ENCODE measurements at places on chromosomes 5 and 9.

- peak; percentile 25 for DNase-seq
These were observed 99.6 kb upstream of the RAPGEF1 start for GRCh38 chr9:131839281-131840084.

DNA sequence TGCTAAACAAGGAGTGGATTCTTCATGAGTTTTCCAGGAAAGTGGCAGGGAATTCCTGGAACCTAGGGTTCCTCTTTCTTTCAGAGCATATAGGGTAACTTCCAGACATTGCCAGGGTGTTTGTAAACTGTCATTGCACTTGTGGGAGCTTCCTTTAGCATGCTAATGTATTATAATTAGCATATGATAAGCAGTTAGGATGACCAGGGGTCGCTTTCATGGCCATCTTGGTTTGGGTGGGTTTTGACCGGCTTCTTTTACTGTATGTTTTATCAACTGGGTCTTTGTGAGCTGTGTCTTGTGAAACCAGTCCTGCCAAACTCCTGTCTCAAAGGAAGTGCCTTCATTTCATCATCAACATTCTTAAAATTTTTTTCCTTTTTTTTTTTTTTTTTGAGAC, 11.9 kb upstream of the MELK start:
- DNase-seq, result no peak

DNA sequence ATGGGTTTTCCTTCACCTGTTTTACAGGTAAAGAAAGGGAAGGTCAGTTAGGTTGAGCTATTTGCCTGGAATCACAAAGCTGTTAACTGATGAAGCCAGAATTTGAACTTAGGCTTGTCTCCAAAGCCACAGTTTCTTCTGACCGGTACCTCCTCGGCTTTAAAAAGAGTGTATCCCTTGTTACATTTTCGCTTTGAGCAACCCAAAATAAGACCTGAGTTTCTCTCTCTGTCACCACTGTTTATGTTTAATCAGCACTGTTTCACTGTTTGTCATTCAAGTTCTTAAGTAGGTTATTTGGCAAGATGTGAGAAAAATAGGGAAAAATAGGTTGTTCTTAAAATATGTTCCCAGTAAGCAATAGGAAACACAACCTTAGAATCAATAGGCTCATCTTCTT, 84.6 kb downstream of the VCAN start:
- no peak for DNase-seq

- no peak for DNase-seq
These were observed 5.8 kb downstream of the NOXA1 start for GRCh38 chr9:137428841-137429545.

DNA sequence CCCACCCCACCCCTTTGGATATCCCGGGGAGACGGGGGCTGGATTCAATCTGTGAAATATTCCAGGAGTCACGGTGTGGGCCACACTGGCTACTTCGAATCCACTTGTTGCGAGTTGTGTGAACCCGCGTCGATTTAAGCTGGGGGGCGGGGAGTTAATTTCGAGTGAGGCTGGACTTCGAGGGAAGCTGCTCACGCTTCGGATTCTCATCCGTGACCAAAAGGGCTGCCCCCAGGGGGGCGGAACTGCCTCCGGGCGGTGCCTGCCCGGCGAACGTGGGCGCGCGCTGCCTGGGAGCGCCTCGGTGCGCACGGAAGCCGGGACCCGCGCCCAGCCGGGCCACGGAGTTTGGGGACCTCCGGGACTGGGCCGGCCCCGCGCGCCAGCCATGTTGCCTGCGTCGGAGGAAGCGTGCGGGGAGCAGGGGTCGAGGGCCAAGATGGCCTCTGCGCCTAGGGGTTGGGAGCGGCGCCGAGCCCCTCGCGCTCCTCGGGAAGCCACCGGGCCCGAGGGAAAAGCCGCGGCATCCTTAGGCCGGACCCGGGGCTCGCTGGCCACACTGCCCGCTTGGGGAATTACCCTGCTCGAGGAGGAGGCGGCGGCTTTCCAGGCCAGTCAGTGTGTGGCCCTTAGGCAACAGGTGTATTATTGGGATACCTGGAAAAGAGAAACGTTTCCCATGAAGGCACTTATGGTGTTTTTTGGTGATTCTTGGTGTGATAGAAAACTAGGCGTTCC, 975 bp downstream of the OCLN start:
- DNase-seq, result no peak

GRCh38 chr5:5039918-5040317, 100.2 kb upstream of the ADAMTS16 start:
- DNase-seq, result no peak

GRCh38 chr9:99633265-99633664, 188.4 kb upstream of the NR4A3 start:
- DNase-seq, result no peak

- DNase-seq, result no peak
These were observed 99.0 kb downstream of the CDH12 start for GRCh38 chr5:22754155-22754554.

DNA sequence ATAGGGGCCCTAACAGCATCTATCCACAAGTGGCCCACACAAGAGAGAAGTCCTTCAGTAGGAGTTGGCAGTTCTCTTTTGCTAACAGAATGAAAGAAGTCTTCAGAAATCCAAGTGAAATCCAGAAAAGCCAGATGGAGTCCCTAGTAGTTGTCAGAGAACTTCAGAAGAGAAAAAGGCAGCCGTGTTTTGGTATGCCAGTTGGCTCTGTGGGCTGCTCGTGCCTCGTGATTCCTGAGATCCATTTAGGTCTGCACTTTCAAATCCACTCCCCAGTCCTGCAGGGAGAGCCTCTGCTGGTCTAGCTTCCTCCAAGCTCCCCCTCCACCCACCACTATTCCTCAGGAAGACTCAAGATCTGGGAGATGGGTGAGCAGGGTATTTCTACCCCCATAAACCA, 69.0 kb downstream of the CFAP90 start:
- DNase-seq, result no peak

GRCh38 chr5:91166059-91166807, 216.9 kb downstream of the ARRDC3 start:
- DNase-seq, result no peak

GRCh38 chr9:92807757-92808725, 43.4 kb upstream of the BICD2 start:
- peak; percentile 17 for DNase-seq

- no peak for DNase-seq
These were observed 17.0 kb upstream of the ERGIC1 start for GRCh38 chr5:172816925-172817562.

GRCh38 chr9:98135558-98135934, 16.5 kb upstream of the TRIM14 start:
- DNase-seq, result no peak

DNA sequence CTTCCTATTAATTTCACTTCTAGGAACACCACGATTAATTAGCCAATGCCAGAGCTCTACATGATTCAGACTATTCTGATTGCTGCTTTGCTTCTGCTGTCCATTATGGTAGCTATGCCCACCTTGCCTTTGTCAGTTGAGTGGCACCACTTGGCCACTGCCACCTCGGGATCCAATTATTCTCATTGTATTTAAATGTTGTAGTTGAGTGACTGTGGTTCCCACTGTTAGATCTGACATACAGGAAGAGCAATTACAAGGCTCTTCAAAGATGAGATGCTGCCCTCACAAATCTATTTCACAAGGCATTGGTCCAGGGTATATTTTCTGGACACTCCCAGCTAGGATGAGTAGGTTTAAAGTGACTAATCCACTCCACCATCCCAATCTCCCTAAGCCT, 864.5 kb upstream of the EDIL3 start:
- DNase-seq, result no peak

DNA sequence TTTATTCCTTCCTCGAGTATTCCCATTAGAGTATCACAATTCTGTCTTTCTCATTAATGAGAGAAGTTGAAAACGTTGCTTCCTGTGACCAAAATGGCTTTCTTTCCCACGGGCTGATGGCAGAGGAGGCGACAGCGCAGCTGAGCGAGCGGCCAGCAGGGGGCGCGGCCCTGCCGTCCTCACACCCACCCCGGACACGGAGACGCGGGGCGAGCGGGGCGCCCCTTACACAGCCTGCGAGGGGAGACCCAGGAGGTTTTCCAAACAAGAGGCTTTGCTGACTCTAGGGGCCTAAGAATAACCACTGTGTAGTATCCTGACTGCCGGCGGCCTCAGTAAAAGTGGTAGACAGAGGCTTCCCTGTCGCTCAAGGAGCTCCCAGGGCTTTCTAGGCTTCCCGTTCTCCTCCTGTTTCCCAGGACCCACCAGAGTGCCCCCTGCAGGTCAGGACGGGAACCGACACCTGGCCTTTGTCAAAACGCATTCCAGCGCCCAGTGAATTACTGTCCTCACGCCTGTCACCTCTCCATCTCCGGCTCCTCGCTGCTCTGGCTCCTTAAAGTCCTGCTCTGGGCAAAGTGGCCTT, 27.3 kb upstream of the FGF1 start:
- peak; percentile 84 for DNase-seq

DNA sequence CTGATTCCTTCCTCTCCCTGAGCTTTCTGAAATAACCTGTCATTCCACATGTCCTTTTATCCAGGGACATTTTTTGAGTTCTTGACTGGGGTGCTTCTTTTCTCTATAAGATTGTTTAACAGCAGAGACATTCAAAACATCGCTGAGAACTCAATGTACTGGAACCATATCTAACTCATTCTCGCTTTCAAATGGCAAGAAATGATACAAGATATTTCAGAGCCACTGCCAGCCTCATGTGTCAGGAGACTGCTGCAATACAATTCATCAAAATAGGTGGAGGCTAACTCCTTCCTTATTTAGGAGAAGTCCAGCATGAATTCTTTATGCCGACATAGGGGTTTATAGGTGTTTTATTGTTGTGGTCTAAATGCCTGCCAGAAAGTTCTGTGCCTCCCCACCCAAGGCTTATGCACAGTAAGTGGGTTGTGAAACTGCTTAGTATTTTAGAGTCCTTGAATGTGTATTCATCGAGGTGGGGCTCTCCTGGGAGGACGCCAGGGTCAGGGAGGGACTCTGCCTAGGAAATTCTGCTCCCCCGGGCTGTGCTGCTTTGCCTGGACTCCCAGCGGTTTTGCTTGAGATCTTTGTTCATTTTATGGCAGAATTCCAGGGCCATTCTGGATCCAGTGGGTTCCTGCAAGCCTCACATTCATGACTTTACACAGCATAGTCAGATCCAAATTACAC, 53.9 kb downstream of the ZNF474 start:
- DNase-seq, result no peak

DNA sequence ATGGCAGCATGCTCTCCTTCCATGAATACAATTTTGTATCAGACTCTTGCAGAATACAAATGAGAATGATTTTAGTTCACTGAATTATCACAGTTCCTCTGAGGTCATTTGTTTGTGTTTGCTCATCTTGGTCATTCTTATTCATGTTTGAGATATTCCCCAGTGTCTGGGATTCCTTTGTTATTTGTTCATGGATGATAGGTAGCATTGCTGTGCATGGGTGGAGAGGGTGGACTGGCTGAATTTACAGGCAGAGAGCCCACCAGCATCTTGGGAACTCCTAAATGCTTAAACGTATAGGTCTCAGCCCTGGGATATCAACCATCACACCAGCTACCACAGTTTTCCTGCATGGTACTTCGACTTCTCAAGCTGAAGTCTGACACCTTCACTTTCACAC, 459.8 kb downstream of the CCDC171 start:
- no peak for DNase-seq

GRCh38 chr9:12290166-12290869, 402.9 kb upstream of the TYRP1 start:
- DNase-seq, result no peak

GRCh38 chr5:82992646-82993045, 84.5 kb downstream of the TMEM167A start:
- DNase-seq, result no peak

GRCh38 chr5:17808566-17808965, 174.3 kb downstream of the TAF11L14 start:
- DNase-seq, result no peak

DNA sequence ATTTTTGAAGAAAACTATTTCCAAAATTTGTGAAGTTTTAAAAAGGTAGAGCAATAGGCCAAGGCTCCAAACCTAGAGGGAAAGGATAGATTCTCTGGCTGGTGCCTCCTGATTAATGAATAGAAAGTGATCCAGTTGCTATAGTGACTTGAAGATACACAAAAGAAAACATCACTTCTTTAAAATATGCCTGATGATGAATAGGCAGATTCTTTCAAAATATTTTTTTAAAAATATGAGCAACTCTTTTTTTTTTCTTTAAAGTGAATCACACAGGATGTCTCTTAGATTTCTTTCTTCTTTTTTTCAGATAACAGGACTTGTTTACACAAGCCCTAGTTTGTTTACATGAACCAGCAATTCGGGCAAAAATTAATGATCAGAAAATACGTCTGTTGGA, 124.4 kb downstream of the RFK start:
- no peak for DNase-seq

DNA sequence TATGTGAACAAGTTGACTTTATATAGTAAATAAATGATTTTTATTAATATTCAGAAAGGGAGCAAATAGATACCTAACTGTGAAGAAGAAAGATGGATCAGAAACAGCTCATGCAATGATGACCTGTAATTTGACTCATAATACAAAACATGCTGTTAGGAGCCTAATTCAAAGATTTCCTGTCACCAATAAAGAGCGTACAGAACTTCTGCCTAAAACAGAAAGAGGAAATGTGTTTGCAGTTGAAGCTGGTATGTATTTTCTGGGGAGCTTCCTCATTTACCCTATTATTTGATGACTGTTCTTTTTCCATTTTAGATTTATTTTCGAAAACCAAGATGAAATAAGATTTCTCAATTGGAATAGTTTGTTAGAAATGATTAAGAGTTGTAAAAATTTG, 11.4 kb downstream of the YTHDC2 start:
- DNase-seq, result peak; percentile 17

DNA sequence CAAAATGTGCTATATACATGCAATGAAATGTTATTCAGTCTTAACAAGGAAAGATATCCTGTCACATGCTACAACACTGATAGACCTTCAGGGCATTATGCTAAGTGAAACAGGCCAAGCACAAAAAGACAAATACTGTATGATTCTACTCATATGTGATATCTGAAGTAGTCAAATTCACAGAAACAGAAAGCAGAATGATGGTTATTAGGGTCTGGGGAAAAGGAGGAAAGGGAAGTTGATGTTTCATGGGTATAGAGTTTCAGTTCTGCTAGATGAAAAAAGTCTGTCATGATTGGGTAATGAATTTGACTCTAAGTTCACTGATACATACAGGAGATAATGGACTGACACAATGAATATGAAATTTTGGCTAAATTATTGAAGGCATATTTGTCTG, 11.2 kb upstream of the RIC1 start:
- no peak for DNase-seq

GRCh38 chr5:78541086-78541654, 107.4 kb downstream of the LHFPL2 start:
- no peak for DNase-seq

GRCh38 chr5:52007230-52007858, 624.1 kb downstream of the ISL1 start:
- DNase-seq, result no peak

DNA sequence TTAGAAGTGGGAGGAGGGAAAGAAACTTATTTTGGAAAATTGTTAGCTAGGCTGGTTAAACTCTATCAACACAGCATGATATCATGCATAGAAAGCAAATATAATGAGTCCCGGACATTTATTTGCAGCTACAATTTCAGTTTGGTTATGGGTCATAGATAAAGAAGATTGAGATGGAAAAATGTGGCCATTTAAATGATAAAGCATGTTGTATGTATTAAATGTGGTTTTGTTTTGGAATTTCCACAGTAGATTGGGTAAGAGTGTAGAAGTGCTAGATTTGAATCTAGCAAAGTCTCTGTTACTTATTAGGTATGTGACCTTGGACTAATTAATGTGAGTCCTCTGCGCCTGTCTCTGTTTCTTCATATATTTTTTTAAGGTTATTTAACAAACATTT, 217.4 kb downstream of the KDM4C start:
- DNase-seq, result no peak

Data from CD4-positive, alpha-beta T cell treated with Interleukin-1 beta for 1 hour (primary cell).